Activated CD4-positive, alpha-beta T cell treated with anti-CD3 and anti-CD28 coated beads, Interleukin-2, amount 10 ng/mL, durations not matched to agents 24 days and 14 days (primary cell): ENCODE measurements at places on chromosomes 7 and 10. TPM values are rescaled to one million over a fixed set of nuclear protein-coding genes. Genes with fewer than 3 reads are reported as not detected.

DNA sequence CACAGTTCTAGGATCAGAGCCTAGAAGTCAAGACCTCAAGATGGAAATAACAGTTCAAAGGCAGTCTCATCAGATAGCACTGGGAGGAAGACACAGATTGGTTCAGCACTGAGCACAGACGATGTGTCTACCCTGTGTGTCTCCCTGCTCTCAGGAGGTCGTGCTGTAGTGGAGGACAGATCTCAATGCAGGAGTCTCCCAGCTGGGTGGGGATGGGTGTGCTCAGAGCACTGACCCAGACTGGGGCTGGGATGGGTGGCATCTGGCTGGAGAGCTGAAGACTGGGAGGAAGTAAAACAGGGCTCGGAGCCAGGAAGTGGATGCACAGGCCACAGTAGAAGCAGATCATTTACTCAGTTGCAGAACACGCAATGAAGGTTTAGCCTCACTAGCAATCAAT lies 69.5 kb upstream of the GDF10 start:
- DNase-seq = no peak

DNA sequence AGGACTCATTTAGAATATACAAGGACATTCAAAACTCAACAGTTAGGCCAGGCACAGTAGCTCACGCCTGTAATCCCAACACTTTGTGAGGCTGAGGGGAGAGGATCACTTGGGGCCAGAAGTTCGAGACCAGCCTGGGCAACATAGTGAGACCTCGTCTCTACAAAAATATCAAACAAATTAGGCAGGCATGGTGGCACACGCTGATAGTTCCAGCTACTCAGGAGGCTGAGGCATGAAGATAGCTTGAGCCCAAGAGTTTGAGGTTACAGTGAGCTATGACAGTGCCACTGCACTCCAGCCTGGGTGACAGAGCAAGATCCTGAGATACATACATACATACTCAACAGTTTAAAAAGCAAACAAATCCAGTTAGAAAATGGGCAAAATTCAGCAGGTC lies 44.9 kb downstream of the GNA12 start:
- no peak for DNase-seq

DNA sequence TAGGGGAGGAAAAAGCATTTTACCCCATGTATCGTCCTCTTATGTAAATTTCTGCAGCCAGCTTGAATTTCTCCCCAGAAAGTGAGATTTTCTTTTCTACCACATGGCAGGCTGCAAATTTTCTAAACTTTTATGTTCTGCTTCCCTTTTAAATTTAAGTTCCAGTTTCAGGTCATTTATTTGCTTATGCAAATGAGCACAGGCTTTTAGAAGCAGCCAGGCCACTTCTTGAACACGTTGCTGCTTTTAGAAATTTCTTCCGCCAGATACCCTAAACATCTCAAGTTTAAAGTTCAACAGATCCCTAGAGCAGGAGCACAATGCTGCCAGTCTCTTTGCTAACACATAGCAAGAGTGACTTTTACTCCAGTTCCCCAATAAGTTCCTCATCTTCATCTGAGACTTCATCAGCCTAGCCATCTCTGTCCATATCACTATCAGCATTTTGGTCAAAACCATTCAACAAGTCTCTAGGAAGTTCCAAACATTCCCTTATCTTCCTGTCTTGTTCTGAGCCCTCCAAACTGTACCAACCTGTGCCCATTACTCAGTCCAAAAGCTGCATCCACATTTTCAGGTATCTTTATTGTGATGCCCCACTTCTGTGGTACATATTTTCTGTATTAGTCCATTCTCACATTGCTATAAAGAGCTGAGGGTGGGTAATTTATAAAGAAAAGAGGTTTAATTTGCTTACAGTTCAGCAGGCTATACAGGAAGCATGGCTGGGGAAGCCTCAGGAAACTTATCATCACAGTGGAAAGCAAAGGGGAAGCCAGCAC lies 16.3 kb downstream of the EZH2 start:
- DNase-seq = no peak

The CEP55 gene
- 58.5 and 59.3 TPM in 2 replicates for total RNA-seq

DNA sequence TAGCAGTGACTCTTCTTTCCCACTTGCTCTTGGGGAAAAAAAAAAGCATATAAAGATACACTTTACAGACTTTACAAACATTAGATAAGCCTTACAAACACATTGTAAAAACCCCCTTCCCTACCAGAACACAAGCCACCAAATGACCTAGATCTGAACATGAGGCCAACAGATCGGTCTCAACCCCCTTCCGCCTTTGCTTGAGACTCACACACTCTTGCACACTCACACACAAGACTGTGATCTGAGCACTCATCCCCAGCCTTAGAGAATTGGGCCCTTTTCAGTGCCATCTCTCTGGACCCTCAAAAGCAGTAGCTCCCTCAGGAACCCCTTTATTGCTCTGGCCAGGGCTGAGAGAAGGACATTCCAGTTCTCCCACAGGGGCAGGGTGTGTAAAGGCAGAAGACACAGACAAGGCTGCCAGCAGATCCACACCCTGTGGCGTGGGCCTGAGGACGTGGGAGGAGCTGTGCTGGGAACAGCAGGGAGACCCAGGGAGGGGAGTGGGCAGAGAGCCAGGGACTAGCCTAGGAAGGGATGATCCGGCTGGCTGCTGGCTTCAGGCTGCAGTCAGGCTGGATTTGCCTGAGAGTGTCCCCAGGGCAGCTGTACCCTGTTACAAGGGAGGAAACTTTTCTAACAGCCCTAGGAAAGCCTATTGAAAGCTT lies 206.7 kb downstream of the KIAA1217 start:
- DNase-seq = no peak

The VWDE gene
- 1.8 and 1.9 TPM in 2 replicates for total RNA-seq

GRCh38 chr7:4273566-4274230 lies 408.4 kb upstream of the FOXK1 start:
- DNase-seq = no peak

GRCh38 chr10:128337860-128338378 lies 211.7 kb upstream of the MKI67 start:
- DNase-seq = no peak

The LLCFC1 gene
- total RNA-seq = not detected in 2 replicates

GRCh38 chr7:77407906-77408305 lies 8.2 kb downstream of the GSAP start:
- no peak for DNase-seq

DNA sequence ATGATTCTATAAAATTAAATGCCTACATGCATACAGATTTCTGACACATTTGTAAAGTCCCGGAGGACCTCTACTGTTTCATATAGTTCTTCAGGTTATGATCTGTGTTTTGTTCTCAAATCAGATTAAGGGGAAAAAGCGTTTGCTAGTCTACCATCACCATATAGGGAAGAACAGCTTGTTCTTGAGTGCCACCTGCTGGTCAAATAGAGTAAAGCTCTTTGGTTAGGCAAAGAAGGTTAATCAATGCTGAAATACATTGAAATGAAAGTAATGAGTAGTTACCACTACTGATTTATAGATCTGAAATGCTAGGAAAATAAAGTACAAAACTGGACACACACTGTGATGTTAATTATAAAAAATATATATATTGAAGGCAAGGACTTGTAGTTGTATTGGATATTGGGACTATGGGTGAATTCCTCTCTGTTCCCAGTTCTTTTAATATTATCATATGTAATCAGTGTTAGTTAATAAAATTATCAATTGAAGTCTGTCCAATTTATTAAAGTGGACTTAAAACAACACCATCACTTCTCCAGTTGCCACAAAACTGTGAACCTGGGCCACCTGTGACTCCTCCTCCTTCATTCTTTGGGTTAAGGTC lies 72.6 kb upstream of the PDLIM1 start:
- DNase-seq = peak; percentile 89

The BEND7 gene
- total RNA-seq = not detected in 2 replicates

The UTF1 gene
- total RNA-seq = 0.17 and 0.19 TPM in 2 replicates

The USP54 gene
- 7.3 and 7.8 TPM in 2 replicates for total RNA-seq
